ENCODE measurements at places on chromosomes 11 and 22.

GRCh38 chr11:34242037-34242625 is 115.7 kb downstream of the ABTB2 start:
- no peak for DNase-seq

GRCh38 chr11:71964641-71965040 is 34.1 kb upstream of the IL18BP start:
- DNase-seq: no peak

DNA sequence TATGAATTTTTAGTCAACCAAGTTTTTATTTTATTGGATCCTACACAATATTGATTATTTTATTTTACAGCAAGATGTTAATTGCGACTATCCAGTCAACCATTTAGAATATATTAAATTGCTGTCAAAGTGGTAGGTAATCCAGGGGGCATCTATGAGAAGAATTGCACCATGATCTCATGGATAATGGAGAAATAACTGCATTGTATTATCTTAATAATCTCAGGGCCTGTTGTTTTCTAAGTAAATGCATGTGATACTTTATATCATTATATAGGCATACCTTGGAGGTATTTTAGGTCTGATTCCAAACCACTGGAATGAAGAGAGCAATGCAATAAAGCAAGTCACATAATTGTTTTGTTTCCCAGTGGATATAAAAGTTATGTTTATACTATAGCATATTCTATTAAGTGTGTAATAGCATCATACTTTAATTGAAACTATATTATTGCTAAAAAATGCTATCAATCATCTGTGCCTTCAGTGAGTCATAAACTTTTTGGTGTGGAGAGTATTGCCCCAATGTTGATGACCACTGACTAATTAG is 595.4 kb upstream of the CHORDC1 start:
- DNase-seq: no peak

DNA sequence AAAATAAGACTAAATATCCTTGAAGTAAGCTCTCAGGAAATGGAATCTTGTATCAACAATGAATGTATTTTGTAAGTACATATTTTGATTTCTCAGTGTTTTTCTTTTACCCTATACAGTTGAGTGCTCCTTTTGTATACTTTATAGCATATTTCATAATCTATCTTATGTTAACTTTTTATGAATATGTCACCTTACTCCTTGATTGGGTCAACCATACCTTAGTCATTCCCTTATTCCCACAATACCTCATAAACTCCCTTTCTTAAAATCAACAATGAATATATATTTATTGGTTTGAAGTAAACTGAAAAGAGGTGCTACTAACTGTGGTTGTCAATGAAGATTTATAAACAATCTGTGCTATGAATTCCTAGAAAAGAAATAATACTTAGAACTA is 686.2 kb downstream of the METTL15 start:
- DNase-seq: no peak

DNA sequence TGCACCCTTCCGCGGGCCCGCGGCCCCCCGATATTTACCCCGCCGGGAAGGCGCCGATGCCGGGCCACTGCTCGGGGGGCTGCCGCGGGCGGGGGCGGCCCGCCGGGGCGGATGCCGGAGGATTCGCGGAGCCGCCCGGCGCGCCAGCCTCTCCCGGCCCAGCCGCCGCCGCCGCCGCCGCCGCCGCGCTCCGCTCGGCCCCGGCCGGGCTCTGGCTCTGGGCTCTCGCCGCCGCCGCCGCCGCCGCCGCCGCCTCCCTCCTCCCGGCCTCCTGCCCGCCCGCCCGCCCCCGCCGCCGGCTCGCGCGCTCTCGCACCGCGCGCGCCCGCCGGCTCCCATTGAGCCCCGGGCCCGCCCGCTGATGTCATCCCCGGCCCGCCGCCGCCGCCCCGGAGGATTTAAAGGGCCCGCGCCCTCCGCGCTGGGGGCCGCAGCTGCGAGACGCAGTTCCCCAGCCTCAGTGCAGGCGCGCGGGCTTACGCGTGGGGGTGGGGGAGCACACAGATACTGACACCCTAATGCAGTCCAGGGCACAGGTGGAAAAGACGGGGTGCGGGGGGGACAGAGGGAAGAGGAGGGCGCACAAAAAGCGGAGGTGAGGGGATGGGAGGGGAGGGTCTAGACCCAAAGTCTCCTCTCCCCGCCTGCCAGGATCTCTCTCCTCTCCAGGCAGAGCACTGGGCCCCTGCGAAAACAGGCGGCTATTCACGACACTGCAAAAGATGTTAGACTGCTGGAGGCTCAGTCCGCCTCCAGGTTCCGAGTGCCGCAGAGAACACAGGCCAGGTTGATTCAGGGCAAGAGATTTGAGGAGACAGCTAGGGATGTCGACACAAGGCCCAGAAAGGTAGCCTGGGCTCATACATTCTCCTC is at the start of gene CSNK1E:
Gene CSNK1E (minus strand): TSS at position 312 of the 873 bp plus-strand sequence. CDS start 3,276 bp downstream, outside the sequence.
- DNase-seq: peak; percentile 92

- DNase-seq: no peak
These were observed 26.2 kb upstream of the POGLUT3 start for GRCh38 chr11:108524422-108524821.

- no peak for DNase-seq
These were observed 2.0 kb downstream of the HSCB start for GRCh38 chr22:28743852-28744251.

DNA sequence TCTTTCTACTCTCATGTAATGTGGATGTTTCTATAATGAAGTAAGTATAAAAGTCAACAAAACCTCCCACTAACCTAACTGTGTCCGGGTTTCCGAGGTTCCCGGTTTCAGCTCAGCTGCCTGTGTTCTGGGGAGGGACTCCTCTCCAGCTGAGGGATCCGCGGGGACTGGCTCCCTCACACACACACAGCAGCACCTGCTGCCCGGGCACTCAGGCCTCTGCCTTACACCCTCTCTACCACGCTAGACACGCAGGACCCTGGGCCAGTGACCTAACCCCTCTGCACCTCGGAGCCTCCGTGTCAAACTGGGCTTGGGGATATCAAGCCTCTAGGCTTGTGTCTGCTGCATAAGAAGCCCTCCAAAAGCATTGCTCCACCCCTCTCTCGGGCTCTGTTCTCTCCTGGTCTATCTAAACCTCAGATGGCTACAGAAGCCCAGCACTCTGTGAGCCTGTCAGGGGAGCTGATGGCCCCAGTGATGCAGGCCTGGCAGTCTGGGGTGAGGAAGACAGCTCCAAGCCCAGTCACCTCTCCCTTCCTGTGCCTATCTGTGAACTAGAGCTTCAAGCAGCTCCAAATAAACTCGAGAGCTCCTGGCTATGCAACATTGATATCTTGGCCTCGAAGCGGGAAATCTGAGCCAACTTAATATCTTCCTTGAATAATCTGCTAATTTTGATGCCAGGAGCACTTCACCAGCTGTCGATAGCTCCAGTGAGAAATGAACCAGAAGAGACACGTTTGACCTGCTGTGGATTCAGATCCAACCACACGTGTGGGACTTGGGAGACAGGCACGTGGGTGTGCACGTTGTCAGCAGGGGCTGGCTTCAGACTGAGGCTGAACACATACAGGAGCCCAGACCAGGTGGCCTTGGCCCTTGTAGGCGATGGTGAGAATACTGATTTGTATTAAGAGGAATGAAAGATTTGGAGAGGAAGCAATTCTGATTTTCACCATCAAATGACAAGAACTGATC is 232.7 kb upstream of the B3GAT1 start:
- DNase-seq: no peak

DNA sequence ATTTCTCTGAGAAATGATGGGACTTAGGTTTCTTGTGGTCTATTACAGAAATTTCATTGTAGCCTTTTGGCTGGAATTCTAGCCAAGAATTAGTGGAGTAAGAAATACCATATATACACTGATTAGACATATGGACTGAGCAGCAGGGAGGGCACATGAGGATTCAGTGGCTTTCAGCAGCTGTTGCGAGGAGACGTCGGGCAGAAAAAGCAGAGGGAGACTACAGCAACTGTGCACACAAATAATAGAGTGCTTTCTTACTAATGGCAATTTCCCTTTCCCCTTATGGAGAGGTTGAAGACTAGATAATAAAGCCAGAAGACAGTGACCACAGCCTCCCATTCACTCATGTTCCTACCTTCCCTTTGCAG is 35.4 kb upstream of the CCDC34 start:
- DNase-seq: no peak

DNA sequence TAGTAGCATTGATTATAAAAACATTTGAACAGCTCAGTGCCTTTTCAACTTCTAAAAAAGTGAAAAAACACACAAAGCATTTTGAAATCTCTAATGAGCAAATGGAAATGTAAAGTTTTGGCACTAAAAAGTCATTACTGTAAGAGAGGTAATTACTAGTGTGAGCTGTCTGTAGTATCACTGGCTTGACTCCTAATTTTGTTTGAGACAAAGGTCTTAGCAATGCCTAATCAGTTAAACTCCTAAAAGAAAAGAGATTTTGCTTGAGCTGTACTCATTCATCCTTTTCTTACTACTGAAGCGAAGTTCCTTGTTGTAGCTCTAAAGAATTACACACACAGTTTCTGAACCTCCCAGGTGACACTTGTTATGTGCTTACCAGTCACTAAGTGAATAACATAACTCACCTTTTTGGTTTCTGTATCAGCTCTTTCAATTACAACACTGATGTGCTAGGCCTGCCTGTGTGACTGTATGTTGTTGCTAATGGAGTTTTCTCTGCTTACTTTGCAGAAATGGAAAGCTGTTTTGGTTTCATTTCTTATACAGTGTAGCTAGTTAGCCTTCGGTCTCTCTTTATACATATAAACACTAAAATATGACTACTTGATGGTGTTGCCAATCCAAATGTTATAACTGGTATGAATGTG is 924.4 kb upstream of the TENM4 start:
- no peak for DNase-seq

GRCh38 chr11:808427-809286 is 1.1 kb upstream of the RPLP2 start:
- DNase-seq: no peak

DNA sequence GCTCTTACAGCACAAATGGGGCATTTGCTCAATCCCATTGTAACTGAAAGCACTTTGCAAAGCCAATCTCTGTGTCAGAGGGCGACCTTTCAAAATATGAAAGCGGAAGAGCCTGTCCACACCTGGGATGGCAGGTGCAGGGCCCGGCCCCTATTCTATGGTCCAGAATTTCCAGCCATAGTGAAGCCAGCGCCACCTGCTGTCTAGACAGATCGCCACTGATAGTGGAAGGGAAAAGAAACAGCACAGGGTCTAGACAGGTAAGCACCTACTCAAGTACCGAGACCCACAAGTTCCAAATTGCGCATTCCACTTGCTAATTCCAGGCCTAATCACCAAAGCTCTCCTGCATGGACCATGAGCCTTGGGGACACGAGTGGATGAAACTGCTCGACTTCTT is 141.4 kb downstream of the NTM start:
- peak; percentile 56 for DNase-seq

DNA sequence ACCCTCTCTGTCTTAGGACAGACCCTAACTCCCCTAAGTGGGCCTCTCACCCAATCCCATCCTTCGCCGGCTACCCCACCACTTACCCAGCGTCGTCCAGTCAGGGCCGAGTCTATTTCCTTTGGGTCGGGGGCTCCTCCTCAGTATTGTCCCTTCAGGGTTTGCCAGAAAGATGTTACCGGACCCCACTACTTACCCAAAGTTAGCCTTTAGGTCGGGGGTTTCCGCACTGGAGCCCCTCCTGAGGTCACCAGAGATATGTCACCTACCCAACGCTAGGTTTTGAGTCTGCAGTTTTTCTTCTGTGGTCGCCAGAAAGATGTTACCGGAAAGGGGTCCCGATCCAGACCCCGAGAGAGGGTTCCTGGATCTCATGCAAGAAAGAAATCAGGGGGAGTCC is 17.9 kb upstream of the B4GALNT4 start:
- DNase-seq: no peak

GRCh38 chr22:39877079-39877845 is 16.3 kb downstream of the ENTHD1 start:
- DNase-seq: no peak

DNA sequence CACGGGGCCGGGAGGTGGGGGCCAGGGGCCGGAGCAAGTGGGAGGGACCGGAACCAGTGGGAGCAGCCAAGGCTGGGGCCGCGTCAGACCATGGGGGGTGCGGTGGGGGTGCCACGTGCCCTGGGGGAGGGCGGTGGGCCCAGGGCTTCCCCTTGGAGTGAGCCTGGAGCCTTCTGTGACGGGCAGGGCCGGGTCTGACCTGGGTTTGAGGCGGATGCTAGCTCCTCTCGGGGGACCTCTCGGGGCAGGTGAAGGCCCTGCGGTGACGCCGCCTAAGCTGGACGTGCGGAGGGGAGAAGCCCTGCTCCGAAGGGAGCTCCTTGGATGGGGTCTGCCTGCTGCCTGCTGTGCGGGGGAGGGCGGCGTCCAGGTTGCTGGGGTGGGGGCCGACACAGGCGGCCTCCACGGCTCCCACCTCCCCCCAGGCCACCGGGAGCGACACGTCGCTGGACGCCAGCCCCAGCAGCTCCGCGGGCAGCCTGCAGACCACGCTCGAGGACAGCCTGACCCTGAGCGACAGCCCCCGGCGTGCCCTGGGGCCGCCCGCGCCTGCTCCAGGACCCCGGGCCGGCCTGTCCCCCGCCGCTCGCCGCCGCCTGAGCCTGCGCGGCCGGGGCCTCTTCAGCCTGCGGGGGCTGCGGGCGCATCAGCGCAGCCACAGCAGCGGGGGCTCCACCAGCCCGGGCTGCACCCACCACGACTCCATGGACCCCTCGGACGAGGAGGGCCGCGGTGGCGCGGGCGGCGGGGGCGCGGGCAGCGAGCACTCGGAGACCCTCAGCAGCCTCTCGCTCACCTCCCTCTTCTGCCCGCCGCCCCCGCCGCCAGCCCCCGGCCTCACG is 115.0 kb downstream of the CACNA1I start:
- DNase-seq: no peak

DNA sequence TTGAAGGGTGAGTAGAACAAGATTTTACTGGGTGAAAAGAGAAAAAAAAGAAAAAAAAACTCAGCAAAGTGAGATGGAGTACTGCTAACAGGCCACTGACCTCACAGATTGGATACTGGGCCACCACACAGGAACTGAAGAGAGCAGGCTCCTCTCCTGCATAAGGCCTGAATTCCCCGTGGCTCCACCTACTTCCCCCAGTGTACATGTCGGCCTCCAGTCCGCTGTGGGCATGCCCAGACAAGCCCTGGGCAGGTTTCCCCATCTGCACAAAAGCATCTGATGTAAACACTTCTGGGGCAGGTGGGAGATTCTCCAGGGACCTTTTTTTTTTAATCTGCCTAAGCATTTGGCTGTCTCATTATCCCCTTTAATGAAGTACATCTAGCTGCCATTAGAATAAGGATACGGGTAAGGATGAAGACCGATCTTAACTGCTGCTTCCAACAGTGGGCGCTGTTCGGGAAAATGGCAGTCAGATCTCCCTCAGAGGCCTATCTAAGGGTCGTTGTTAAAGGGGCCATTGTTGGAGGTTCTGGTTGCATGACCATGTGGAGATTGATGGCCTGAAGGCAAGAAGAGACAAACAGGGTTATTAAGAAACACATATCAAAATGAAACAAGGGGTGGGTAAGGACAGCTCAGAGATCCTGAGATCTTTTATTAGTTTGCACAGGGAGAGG is 48.5 kb downstream of the MS4A13 start:
- no peak for DNase-seq
